H7 (cell line): ENCODE measurements at places on chromosomes 4 and X. TPM values are rescaled to one million over a fixed set of nuclear protein-coding genes. Genes with fewer than 3 reads are reported as not detected.

The SLC7A11 gene
- total RNA-seq, result 7.1 and 10.2 TPM in 2 replicates

DNA sequence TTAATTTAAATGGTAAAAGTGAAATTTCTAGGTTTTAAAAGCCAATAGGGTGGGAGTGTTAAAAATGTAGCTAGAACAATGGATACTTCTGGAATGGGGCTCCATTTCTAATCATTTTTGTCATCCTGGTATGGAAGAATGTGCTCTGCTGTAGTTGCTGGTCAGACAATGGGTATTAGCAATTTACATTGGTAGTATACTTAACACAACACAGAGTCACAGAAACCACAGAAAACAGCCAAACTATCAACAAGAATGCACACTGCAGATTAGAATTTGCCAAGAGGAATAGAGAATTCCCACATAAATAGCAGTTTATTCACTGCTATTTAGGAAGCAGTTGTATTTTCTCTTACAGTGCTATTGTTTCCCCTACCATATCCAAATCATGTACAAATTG is 319.6 kb downstream of the PPP3CA start:
- no peak for DNase-seq

The SMIM10L2A gene
- total RNA-seq, result 7.0 and 11.5 TPM in 2 replicates

DNA sequence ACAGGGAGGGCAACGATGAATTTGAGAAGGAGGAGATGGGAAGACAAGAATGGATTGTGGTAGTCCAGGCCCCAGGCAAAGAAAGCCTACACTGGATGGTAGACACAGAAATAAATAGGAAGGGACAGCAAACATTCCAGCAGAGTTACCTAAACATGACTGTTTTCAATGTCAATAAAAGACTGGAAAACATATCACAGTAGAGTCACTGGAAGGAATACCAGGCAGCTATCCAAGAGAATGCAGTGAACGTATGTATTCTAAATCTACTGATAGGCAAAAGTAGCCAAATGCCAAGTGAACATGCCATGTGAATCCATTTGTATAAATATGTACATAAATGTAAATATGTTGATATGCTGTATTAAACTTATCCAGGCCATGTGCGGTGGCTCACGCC is 183.0 kb downstream of the PALLD start:
- DNase-seq, result no peak

The COL25A1 gene
- 2.1 and 2.5 TPM in 2 replicates for total RNA-seq

The GAGE13 gene
- total RNA-seq, result not detected in 2 replicates

DNA sequence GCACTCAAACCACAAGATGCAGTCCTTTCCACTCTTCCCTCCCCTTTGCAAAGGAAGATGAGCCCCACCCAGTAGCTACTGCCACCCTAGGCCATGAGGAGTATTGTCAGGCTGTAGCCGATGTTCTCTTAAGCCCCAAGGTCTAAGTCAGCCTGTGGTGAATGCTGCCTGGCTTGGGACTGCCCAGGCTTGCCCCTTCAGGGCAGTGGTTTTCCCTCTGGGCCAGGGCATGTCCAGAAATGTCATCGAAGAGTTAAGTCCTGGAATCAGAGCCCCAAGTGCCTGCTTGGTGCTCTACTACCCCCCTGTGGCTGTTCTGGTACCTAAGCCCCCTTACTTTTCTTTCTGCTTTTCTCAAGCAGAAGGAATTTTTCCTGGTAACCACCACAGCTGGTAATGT is 11.8 kb upstream of the PGK1 start:
- DNase-seq, result peak; percentile 33

GRCh38 chr4:177127658-177128057 is 182.0 kb upstream of the NEIL3 start:
- DNase-seq, result no peak

- no peak for DNase-seq
These were observed 2.2 kb downstream of the TMEM47 start for GRCh38 chrX:34654696-34655490.

DNA sequence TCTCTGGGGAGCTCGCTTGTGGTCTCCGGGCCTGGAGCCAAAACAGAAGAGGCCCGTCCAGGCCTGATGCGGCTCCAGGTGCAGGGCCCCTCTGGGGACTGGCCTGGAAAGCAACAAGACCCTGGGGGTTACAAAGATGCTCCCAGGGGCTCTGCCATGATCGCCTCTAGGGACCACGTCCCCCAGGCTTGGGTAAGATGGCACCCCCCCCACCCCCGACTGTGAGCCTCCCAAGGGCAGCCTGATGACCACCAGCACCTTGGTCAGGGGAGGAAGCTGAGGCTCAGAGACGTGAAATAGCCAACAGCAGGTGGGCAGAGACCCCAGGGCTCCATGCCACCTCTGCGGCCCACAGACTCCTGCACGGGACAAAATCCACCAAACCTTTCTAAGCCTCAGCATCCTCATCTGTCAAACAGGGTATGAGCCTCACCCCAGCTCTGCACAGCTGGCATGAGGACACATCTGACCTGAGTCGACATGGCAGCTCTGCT is 25.4 kb downstream of the C4orf50 start:
- no peak for DNase-seq
